Posterior cingulate gyrus (tissue), 11 donors: ENCODE measurements at places on chromosomes 6 and 20.

DNA sequence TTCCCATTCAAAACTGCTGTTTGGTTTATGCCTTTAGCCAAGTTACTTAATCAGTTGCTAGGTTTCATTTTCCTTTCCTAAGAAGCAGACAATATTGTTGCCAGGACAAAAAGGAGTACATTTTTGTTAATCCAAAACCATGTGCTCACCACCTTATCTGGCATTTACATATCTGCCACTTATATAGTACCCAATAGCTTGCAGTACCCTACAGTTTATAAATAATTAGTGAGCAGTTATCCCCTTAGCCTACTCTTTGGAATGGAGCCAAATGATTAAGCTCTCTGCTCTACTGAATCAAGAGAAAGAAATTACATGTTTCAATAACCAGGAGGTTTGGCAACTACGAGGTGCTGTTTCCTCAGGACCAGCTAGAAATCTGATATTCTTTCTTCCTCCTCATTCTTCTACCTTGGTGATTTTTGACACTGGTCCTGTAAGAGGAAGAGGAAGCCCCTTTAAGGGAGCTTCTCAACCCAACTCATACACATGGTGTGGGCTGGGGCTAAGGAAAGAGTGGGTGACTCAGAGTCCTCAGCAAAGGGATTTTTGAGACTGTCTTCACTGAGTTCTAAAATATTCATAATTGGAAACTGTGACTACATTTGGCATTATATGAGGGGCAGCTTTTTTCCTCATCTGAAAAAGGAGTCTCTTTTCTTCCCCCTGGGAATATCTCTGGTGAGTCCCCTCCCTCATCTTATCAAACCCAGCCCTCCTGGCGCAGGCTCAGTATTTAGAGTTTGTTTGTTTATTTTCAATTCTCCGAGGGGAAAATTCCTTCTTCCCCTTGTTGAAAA is 1.5 kb downstream of the ZNFX1 start:
- no peak for DNase-seq

- peak; percentile 16 for DNase-seq
Measured at GRCh38 chr20:34549291-34549928, 9.1 kb upstream of the MAP1LC3A start.

DNA sequence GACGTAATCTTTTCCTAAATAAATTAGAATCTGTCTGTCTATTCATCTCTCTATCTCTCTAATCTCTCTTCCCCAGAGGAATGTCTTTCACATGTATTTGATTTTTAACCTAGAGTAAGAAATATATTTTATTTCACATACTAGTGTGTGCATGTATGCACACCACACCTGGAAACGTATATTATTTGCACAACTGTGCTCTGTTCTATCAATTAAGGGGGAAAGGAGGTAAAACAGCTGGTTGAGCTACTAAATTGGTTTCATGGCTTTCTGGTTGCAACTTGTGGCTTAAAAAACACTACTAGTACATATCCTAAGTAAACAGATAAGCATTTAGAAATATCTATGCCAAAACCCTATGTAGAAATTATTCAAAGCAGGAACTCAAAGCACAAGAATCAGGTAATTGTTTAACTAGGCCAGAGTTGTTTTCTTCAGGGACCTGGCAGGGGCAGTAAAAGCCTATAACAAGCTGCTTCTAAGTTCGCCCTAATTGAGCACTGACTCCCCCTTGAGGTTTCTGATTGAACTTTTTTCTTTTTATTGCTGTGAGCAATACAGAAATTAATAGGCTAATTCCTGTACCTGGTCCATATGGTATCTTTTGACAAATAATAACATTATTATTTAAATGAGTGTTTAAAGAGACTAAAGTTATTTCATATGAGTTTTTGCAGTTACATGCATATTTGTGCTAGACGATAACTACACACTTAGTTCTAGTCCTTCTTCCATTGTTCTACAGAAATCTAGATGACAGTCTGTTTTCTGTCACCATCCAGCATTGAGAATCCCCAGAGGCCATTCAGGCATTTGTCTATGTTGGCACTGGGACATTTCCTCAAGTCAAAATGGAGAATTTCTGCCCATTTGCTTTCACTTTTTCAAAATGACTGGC is 88.6 kb downstream of the MCHR2 start:
- DNase-seq, result no peak

GRCh38 chr6:156344491-156344890 is 432.7 kb upstream of the ARID1B start:
- DNase-seq, result no peak

DNA sequence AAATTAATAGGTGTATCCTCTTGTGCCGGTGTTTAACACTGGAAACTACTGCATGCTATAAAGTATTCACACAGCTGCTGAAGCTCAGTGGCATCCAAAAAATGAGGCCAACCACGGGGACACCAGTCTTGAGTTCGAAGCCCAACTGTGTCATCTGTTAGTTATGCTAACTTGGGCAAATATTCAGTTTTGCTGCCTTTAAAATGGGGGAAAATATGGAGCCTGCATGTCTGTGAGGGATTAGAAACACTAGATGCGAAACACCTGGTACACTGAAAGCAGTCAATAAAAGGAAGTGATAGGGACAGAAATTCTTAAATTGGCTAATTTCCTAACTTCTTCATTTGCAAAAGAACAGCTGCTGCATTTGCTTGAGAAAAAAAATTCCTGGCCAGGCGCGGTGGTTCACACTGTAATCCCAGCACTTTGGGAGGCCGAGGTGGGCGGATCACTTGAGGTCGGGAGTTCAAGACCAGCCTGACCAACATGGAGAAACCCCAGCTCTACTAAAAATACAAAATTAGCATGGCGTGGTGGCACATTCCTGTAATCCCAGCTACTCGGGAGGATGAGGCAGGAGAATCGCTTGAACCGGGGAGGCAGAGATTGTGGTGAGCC is 36.6 kb upstream of the MLIP start:
- no peak for DNase-seq

- no peak for DNase-seq
Measured at GRCh38 chr20:43576108-43576507, 14.6 kb upstream of the IFT52 start.

GRCh38 chr6:167826896-167827582 is at the start of gene AFDN:
TSS of gene AFDN (plus strand) at chr6:167826911. CDS start at chr6:167827133, 222 bp downstream.
- no peak for DNase-seq
